ENCODE measurements at places on chromosomes 5 and 9. TPM values are rescaled to one million over a fixed set of nuclear protein-coding genes. Genes with fewer than 3 reads are reported as not detected.

SLC45A2 gene
- not detected for total RNA-seq

TAF1L gene
- total RNA-seq: 0.05 TPM

FOXE1 gene
- not detected for total RNA-seq

MLANA gene
- not detected for total RNA-seq

MACROH2A1 gene
- total RNA-seq: 141 TPM

TCF7 gene
- total RNA-seq: 405 TPM

OSMR gene
- total RNA-seq: not detected

IL5 gene
- not detected for total RNA-seq

CBY3 gene
- not detected for total RNA-seq

MRPS27 gene
- total RNA-seq: 39.3 TPM

GRIN3A gene
- not detected for total RNA-seq

FOXD4L5 gene
- not detected for total RNA-seq

PDCD1LG2 gene
- total RNA-seq: 1.1 TPM

PCDHGB1 gene
- 0.13 TPM for total RNA-seq

PCDHGB4 gene
- 0.10 TPM for total RNA-seq

WDR38 gene
- not detected for total RNA-seq

ECM2 gene
- total RNA-seq: not detected

FKBP15 gene
- total RNA-seq: 24.0 TPM

MORN5 gene
- total RNA-seq: not detected

PCDHA1 gene
- not detected for total RNA-seq

KCNN2 gene
- total RNA-seq: not detected
